ENCODE measurements at places on chromosomes 7 and 10. TPM values are rescaled to one million over a fixed set of nuclear protein-coding genes. Genes with fewer than 3 reads are reported as not detected.
A peak's percentile ranks its signal among the peaks of the same experiment; 100 is the strongest.

The PDE6C gene
- total RNA-seq: not detected

The SYCE1 gene
- total RNA-seq: 0.13 TPM

DNA sequence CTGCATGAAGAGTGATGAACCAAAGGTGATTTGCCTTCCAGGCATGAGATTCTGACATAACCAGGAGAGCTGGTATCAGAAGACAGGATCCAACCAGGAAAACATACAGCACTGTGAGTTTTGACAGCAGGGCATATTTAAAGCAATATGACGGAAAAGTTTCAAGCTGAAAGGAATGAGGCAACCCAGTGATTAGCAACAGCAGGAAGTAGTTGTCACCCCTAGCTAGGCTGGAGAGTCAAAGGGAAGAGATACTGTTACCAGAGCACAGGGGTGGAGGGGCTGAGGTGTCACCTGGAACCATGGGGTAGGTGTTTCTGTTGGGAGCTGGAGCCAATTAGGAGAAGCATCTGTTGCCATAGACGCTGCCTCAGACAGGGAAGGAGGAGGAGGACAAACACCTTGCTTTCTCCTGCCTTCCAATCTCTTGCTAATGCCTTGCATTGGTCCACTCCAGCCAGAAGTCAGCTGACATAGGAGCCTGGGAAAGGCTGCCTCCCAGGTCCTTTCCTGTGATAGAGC is 125.4 kb upstream of the SORCS3 start:
- H3K4me1 ChIP-seq: no peaks in the 10 kb centered on the region
- H3K27me3 ChIP-seq: peaks cover 5% of the 10 kb centered on the region
- H3K4me3 ChIP-seq: no peak overlapping the region
- H3K27ac ChIP-seq: no peak overlapping the region
- no peaks in the 10 kb centered on the region for H3K36me3 ChIP-seq
- DNase-seq: no peak

The ADGRA1 gene
- total RNA-seq: not detected

The RPEL1 gene
- 0.13 TPM for total RNA-seq

DNA sequence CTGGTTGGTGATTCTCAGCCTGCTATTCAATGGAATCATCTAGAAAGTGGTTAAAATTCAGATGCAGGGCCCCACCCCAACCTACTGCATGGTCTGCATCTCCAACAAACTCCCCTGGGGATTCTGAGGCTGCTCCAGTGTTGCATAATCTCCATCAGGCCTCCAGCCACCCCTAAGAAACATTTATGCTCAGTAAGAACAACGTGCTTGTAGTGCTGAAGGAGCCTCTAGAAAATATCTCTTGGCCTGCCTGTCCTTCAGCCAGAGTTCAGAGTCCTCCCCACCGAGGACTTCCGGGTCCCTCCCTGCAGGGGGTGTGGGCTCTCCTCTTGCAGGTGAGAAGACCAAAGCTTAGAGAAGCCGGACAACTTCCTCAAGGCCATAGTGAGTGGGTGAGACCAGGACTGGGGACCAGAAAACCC is 159.8 kb downstream of the SH3PXD2A start:
- H3K27ac ChIP-seq: peak overlapping the region; percentile 33
- no peaks in the 10 kb centered on the region for H3K27me3 ChIP-seq
- H3K36me3 ChIP-seq: no peaks in the 10 kb centered on the region
- DNase-seq: no peak
- peaks cover 56% of the 10 kb centered on the region for H3K4me1 ChIP-seq
- H3K4me3 ChIP-seq: no peak overlapping the region

The SFTPA1 gene
- not detected for total RNA-seq

The GAD2 gene
- total RNA-seq: not detected

DNA sequence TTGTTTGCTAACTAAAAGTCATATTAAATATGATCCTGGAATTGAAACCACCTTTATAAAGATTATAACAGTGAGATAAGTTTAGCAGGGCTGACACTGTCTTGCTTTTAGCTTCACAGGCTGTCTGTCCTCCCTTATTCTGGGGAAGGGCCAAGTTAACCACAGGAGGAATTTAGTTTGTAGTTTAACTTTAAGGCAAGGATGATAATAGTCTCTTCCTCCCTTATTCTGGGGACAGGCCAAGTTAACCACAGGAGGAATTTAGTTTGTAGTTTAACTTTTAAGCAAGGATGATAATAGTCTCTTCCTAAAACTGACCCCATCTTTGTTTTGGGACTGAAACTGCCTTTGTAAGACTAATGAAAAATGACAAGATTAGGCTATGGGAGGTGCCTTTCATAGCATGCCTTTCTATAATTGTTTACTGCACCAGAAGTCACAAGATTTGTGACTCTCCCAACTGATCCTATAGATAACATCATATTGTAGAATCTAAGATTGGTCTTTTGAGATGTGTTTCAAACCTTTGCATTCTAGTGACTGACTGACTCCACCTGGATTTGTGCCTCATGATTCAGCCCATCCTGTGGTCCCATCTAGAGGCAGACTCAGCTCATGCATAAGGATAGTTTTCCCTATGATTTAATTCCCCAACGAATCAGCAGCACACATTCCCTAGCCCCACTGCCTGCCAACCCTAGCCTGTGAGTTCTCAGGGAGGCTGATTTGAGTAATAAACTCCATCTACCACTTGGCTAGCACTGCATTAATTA is 212.0 kb downstream of the MAGI2 start:
- no peaks in the 10 kb centered on the region for H3K27me3 ChIP-seq
- no peak for DNase-seq
- H3K27ac ChIP-seq: no peak overlapping the region
- no peaks in the 10 kb centered on the region for H3K36me3 ChIP-seq
- no peak overlapping the region for H3K4me3 ChIP-seq

All from activated CD4-positive, alpha-beta memory T cell treated with anti-CD3 and anti-CD28 coated beads, Interleukin-2, amount 10 ng/mL, durations not matched to agents 7 days and 5 days (primary cell).